Globus pallidus (tissue), 1 donor: ENCODE measurements at places on chromosomes 16 and 17.

DNA sequence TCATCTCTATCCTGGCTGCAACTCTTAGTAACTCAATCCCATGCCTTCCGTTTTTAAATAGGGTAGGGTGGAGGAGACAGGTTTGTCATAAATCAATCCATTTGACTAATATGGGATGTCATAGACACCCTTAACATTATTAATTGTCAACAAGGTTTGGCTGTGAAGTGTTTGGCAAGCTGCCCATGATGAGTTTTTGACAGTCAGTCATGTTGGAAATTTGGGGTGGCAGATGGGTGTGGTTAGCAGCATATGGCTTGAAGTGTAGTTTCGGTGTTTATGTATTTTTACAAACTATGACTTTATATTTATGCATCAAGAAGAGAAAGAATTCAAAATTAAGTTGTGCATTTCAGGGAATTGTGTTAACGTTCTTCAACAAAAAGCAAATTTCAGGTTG lies 221.8 kb upstream of the CDH5 start:
- no peak for DNase-seq

DNA sequence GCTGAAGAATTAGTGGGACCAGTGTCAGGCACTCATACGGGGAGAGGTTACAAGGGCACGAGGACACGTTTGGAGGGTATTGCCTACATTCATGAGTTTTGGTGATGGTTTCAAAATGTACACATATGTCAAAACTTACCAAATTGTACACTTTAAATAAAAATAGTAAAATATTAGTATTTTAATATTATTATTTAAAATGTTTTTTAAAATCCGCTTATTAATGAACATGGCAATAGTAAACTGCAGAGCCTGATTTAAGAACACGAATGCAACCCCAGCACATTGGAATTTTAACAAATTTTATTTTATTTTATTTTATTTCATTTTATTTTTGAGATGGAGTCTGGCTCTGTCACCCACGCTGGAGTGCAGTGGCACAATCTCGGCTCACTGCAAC lies 10.9 kb upstream of the ERCC4 start:
- no peak for DNase-seq

DNA sequence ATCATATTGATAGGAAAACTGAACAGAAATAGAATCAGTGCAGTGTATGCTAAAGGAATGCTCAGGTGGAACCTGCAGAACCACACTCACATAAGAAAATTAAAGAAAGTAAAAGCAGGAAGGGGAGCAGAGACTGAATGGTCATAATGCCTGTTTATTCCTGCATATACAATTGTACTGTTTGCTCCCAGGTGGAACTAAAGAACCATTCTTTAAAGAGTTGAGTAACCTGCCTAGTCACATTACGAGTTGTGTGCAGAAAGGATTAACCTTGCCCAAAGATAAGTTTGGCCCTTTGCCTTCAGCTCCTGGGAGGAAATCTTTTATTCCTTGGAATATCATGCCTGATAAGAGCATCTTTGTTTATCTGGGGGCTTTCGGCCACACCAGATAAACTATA lies 434.7 kb downstream of the KIF2B start:
- no peak for DNase-seq

DNA sequence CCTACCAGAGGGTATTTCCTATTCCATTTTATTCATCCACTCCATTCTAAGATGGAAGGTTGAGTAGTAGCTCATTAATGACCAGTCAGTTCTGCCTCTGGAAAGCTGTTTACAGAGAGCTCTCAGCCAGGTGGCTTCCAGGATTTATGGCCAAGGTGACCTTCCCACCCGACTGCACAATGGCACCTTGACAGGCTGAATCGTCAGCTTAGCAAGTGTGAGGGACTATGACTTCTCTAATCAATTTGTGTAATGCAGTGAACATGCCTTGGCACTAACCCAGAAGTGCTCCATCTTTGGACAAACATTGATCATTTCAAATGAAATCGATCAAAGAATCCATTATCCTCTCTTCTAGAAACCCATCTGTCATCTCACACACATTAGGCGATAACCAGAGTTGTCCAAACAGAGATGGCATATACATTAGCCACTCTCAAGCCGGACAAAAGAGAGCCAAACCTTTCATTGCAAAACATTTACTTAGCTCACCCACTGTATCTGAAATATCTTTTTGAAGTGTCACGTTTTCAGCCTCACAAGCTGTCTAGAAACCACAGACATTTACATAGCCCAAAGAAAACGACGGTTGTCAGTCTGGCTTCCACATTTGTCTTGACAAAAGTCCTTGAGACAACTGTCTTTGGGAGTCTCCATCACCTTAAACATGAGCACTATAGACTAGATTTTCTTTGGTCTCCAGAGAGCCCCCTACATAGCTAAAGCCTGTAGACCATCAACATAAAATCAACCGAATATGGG lies 35.6 kb downstream of the CLEC3A start:
- no peak for DNase-seq

GRCh38 chr17:49337884-49338283 lies 24.2 kb downstream of the ZNF652 start:
- no peak for DNase-seq
